Esophagus muscularis mucosa (tissue), 4 donors: ENCODE measurements at places on chromosomes 6 and 20. TPM values are rescaled to one million over a fixed set of nuclear protein-coding genes. Genes with fewer than 3 reads are reported as not detected.

- no peak overlapping the region for H3K27ac ChIP-seq
- no peak for DNase-seq
- H3K36me3 ChIP-seq, result no peaks in the 10 kb centered on the region
- H3K4me1 ChIP-seq, result no peaks in the 10 kb centered on the region
- H3K4me3 ChIP-seq, result no peak overlapping the region
These were observed 195.0 kb downstream of the SYNDIG1 start for GRCh38 chr20:24664266-24664986.

Gene DCBLD1
- total RNA-seq, result 11.6 TPM

DNA sequence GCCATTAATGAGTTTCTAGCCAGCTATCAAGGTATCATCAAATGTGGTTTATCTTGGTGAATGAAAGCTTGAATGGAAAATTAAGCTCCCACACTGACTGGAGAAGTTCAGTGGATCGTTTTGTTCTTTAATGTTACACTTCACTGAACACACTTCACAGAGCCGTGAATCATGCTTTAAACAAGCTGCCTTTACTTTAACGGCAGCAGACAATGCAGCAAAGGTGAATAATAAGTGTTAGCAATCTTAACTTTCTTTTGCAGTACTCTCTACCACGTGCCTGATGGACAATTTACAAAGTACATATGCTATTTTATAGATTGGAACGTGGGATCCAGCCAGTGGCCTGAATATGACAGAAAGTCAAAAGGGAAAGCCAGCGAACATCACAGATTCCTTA, 424.5 kb downstream of the GRIK2 start:
- H3K36me3 ChIP-seq, result no peaks in the 10 kb centered on the region
- H3K27ac ChIP-seq, result no peak overlapping the region
- H3K4me3 ChIP-seq, result no peak overlapping the region
- H3K4me1 ChIP-seq, result no peaks in the 10 kb centered on the region
- H3K27me3 ChIP-seq, result no peaks in the 10 kb centered on the region
- no peak for DNase-seq

DNA sequence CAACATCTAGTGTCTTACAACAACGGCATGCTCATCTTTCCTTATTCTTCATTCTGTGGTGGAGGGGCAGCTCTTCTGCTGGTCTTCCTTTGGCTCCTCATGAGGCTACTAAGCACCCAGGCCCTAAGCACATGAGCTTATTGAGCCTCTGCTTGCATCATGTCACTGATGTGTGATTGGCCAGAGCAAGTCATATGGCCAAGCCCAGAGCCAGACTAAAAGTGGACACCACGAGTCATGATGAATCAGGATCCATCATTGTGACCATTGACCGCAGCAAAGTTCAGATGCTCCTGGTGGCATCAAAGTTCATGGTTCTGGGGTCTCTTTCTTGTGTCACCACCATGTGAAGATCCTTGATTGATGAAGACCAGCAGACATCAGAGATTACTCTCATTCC, 192.0 kb upstream of the FOXA2 start:
- H3K27me3 ChIP-seq, result no peaks in the 10 kb centered on the region
- no peak overlapping the region for H3K4me3 ChIP-seq
- H3K4me1 ChIP-seq, result no peaks in the 10 kb centered on the region
- no peak overlapping the region for H3K27ac ChIP-seq
- no peak for DNase-seq
- H3K36me3 ChIP-seq, result no peaks in the 10 kb centered on the region

DNA sequence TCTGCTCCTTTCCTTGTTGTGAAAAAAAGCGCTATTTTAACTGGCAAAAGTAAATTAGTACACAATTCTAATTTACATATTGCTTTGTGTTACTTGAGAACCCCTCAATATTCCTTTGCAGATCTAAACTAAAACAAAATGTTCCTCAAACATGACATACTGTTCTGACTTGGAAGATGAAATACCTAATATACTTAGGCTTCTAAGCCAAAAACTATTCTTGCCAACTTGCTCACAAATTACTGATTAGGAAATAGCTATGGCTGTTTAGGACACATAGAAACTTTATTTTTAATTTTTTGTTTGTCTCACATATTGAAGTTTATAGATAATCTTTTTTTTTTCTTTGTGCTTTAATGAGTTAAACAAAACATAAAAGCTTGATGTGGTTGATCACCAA, 542.2 kb downstream of the GRIK2 start:
- no peak for DNase-seq
- H3K27ac ChIP-seq, result no peak overlapping the region
- no peak overlapping the region for H3K4me3 ChIP-seq
- H3K27me3 ChIP-seq, result no peaks in the 10 kb centered on the region
- no peaks in the 10 kb centered on the region for H3K4me1 ChIP-seq

DNA sequence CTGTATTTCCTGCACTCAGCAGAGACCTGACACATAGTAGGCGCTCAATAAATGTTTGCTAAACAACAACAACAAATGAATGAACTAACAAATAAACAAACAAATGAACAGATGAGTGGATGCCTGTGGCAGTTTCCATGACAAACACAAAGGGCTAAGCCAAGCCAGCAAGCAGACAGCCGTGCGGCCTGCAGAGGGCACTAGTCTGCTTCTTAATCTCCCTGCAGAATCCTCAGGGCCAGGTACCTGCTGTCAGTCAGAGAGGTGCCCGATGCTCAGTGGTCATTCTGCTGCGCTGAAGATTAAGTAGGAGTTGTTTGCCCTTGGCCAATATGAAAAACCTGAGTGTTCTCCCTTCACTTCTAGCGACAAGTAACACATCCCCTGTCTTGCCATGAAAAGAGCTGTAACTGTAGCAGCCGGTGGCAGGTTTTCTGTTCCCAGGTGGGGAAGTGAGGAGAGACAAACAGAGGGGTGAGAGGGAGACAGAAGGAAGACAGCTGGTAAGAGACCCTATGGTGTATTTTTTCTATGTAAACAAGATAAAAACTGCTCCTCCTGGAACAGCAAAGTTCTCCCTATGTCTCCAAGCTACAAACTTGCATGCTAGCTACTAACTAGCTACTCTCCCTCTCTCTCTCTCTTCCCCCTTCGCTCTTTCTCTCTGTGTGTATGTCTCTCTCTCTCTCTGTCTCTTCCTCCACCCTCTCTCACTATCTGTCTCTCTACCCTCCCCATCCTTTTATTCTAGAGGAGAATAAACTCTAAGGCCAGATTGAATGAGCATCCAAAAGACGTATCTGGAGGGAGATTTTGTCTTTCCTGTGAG, at the start of gene MC3R:
TSS of gene MC3R (plus strand) at position 779 of the 829 bp plus-strand sequence. CDS start 112 bp downstream, outside the sequence.
- no peak within 1 kb of the TSS for H3K27ac ChIP-seq
- no peaks in the 10 kb centered on the region for H3K4me1 ChIP-seq
- no peaks in the 10 kb centered on the region for H3K27me3 ChIP-seq
- no peaks in the 10 kb centered on the region for H3K36me3 ChIP-seq
- no peak within 1 kb of the TSS for H3K4me3 ChIP-seq
